HCT116 (cell line): ENCODE measurements at places on chromosomes 3 and 15.
A peak's percentile ranks its signal among the peaks of the same experiment; 100 is the strongest.

GRCh38 chr3:30696403-30696819 is 90.0 kb downstream of the TGFBR2 start:
- DNase-seq = no peak

DNA sequence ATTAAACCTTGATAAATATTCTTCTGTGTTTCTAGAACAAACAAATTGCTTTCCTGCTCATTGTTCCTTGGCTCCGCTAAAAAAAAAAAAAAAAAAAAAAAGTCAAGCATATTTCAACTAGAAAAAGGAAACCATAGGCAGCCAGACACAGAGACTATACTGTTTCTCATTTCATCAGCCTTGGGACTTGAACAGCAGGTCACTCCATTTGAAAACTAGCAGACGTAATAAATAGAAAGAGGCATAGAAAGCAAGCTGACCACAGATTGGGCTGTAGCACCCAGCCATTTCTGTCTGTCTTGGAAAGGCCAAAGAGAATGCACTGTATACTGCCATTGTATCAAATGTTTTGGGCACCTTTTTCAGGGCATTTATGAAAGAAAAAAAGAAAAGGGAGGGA is 697.1 kb downstream of the NLGN1 start:
- DNase-seq = no peak

DNA sequence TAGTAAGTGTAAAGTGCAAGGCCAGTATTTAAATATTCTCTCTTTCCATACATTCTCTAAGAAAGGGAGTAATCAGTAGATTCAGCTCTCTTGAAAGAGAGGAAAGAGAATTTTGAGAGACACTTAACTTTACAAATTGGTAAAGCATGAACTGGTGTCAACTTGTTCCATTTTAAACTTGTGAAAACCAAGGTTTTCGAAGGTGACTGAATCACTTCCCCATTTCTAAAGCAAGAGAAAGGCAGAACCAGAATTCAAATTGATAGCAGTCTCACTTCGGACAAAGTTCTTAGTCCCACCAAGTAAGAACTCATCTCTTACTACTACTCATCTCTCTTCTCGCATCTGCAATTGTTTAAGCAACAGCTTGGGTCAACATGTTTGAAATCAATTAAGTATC is 22.4 kb downstream of the TJP1 start:
- no peak for DNase-seq

DNA sequence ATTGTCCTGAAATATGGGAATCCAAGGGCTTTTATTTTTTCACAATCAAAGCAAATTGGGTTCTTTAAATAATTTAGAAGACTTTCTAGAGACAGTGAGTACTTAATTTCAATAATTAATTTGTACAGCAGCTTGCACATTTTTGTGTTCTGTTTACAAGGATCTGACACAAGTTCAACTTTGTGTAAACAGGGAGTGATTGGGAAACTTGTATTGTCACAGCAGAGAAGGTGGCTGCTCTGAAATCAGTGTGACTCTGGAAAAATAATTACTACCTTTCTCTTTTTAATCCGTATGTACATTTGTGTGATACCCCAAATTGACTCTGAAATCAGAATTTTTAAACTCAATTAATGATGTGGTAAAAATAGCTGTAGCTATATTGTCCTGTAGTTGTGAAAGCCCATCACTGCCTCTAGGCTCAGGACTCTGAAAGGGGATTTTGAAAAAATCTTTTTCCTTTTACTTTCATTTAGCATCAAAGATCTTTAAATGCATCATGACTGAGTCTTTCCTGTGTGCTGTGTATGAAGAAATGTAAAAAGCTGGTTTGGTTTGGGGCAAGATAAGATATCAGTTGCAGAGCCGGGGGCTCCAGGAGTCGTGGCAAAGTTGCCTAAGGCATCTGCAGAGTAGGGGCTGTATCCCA is 45.1 kb downstream of the MFSD1 start:
- no peak for DNase-seq

GRCh38 chr15:94100863-94101262 is 130.5 kb upstream of the MCTP2 start:
- no peak for DNase-seq

- no peak for DNase-seq
These were observed 9.3 kb downstream of the LRCH3 start for GRCh38 chr3:197800379-197800778.

- DNase-seq = no peak
These were observed 14.3 kb downstream of the PLA2G4B start for GRCh38 chr15:41852736-41853590.

DNA sequence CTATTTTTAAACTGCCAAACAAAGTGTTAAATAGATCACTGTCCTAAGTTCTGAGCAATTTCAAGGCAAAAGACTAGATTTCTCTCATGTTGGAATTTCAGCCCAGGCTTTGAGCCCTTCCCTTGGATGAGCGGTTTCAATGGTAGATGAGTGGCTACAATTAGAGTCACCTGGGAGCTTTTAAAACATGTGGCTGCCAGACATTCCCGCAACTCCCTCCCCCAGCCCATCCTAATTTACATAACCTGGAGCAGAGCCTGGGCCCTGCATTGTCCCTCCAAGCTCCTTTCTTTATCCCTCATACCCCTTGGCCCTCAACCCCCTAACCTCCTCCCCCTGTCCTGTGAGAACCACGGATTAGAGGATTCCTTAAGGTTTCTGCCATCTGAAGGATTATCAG is 357.5 kb upstream of the UMPS start:
- no peak for DNase-seq

- no peak for DNase-seq
These were observed 1184.6 kb upstream of the EPHA6 start for GRCh38 chr3:95629802-95630201.

DNA sequence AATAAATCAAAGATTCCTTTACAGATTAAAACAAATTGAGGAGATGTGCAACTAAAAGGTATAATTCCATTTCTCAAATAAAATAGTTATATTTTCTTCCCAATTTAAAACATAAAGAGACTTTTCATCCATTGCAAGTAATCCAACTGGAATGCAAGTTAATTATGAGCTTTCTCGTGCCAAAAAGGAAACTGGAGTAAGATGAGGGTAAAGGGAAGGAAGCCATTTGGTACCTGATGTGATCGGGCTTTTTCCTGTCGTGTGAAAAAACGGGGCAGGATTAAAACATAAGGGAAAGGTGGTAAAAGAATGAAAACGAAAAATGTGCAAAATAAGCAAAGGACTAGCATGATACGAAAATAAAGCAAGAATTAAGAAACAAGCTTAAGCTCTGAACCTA is 41.8 kb upstream of the XXYLT1 start:
- DNase-seq = no peak

DNA sequence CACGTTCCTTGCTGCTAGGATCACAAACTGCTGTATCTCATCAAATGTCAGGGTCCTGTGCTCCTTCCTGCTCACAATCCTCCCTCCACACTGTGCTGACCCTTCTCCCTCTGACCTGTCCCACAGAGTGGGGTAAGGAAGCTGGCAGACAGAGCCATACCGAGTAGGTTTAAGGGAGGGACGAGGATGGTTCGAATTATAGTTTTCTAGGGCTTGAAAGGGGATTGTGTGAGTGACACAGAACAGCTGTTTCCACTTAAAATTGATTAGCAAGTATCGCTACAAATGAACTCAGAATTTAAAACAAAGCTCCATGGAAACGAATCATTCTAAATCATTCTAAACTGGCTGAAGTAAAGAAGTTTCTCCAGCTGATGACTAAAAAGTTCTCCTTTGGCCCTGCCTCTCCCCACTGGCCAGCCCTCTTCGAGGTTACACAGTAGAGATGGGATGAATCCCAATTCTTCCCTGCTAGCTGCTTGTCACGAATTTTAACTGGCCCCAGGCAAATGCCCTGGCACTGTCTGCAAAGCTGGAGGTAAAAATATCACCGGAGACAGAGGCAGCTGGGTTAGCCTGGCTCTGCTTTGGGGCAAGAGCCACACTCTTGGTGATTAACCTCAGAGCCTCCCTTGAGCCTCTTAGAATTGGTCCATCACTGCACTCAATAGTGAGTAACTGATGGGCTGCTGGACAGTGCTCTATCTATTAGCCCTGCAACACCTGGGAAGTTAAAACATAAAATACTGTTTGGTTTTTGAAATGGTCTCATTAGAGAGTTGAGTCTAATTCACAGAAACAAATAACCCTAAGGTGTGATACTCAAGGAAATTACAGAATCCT is 194.9 kb downstream of the CHST2 start:
- no peak for DNase-seq

GRCh38 chr15:41894791-41895463 is 1.1 kb upstream of the SPTBN5 start:
- peak; percentile 44 for DNase-seq

DNA sequence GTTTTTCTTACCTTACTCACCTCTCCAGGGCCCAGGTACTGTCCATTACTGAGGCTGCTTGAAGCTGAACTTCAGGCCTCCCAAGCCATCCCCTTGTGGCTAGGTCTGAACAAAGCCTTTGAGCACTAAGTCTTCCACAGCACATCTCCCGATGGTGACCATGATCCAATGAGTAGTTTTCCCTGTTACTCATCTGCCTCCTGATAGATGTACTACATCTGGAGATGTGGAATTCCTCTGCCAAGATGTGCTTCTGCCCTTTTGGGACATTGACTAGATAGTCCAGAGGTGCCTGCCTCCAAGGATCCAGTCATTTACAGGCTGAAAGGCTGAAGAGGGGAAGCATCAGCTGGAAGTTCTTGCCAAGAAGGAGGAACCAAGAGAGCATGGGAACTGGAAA is 28.9 kb upstream of the SLC35G2 start:
- DNase-seq = no peak

DNA sequence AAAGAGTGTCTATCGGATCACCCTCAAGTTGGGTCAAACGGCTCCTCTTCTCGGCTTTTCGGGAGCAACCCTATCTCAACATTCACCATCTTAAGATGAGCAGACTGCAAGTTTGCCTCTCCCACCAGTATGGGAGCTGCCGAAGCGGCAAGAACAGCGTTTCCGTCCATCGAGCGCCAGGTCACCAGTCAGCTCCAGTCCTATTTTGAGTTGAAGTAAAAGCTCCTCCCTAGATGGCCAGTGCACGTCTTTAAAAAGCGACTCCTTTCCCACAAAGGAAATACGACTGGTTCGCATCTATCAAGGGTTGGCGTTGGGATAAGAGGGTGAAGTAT is 369 bp upstream of the U2SURP start:
- no peak for DNase-seq

- no peak for DNase-seq
These were observed 397.2 kb downstream of the GAP43 start for GRCh38 chr3:116020495-116020894.

- DNase-seq = no peak
These were observed 174.4 kb downstream of the STAG1 start for GRCh38 chr3:136577791-136578190.

DNA sequence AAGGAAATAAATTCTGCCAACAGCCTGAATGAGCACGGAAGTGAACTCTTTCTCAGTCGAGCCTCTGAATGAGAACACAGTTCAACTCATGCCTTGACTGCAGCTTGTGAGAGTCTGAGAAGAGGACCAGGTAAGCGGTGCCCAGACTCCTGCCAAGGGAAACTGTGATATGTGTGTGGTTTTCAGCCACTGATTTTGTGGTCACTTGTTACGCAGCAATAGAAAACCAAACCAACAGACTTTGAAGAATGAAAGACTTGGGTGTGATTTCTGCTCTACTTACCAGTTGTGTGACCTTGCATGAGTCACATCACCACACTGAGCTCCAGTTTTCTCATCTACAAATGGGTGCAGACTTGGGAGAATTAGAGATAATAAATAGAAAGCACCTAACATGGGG is 30.6 kb upstream of the FAM107A start:
- DNase-seq = no peak

DNA sequence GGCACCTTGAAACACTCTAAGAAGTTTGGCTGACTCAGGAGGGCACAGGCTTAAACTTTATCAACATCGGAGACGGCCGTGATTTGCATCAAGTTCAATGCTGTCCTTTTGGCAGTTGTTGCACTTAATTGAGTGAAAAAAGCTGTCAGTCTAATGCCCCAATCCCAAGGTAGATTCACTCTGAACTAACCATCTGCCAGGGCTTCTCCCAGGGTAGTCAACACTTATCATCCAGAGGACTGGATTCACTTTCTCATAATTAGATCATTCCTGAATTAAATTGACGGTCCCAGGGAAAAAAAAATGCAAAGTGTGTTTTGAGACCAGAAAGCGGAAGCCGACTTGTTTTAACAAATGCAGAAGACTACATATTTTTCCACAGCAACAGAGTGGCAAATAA is 28.5 kb downstream of the RORA start:
- no peak for DNase-seq

DNA sequence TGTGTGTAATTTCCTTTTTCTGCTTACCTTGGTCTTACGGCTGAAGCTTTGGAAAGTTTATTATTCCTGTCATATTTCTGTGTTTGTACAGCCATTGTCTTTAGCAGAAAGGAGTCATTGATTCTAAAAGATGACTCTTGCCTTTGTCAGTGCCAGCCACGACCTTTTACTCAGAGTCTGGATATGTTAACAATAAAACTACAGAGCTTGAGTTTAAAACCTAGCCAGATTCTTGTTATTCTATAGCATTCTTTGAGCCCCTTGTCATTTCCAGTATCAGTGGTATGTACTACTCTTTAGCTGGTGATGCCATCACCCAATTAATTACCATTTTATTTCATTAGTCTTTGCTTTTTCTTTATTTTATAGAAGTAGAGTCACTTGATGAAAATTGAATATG is 142.4 kb downstream of the TCF12 start:
- DNase-seq = peak; percentile 66
